Kidney (tissue), 22 donors: ENCODE measurements at places on chromosomes 6 and 20. TPM values are rescaled to one million over a fixed set of nuclear protein-coding genes. Genes with fewer than 3 reads are reported as not detected.

DNA sequence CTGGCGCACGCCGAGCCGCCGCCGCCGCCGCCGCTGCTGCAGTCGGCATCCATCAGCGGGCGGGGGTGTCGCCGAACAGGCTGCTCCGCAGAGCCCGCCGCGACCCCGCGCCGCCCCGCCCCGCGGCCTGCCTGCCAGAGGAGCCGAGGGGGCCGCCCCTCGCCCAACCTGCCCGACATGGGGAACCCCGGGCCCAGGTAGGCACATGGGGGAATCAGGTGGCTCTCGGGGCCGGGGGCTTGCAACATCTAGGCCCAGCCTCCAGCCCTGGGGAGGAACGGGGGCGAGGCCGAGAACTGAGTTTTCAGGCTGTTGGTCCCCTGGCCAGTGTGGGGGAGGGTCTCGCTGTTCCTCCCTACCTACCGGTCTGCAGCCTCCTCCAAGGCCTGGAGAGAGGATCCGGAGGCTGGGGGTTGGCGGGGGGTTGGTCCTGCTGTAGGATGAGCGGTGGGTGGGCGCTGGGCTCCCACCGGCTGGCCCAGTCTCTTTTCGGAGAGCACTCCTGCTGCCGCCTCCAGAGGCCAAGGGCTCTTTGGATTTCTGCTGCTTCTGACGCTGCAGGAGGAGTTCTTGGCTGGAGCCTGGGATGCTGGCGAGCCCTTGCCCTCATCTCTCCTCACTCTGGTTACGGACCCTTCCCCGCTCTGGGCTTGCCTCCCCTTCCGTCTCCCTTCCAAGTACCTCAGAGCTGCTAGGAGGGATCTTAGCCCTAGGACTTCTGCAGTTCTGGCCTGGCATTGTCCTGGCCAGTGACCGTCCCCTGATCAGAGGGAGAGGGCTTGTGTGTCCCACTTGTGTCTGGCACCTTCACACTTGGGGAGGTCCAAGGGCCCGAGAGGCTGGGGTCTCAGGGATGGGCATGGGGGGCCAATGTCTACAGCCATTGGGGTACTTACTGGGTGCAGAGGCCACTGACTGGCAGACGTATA lies at the start of gene EPB41L1:
Gene EPB41L1, plus strand, starts transcription at position 41 of the 929 bp plus-strand sequence. CDS start 19,038 bp downstream, outside the sequence.
- DNase-seq, result peak; percentile 68

- DNase-seq, result no peak
Observed at GRCh38 chr6:148593813-148594170, 153.0 kb upstream of the UST start.

GRCh38 chr6:163513570-163514166 lies 99.2 kb downstream of the QKI start:
- no peak for DNase-seq

- no peak for DNase-seq
Observed at GRCh38 chr6:101986476-101986875, 593.0 kb downstream of the GRIK2 start.

DNA sequence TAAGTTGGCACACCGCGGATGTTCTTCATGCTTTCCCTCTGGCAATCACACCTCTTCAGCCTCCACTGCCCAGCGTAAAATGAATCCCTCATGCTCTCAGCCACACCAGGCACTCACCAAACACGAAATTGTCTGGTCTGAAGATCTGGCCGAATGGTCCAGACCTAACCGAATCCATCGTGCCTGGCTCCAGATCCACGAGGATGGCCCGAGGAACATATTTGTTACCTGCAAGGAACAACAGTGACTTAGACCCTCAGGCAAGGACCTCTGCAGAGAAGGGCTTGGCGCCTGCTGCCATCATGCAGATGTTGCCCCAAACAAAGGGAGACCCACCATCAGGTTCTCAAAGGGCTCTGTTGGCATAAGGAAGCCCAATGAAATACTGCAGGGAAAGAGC lies 1.4 kb downstream of the TUBB2B start:
- no peak for DNase-seq

- DNase-seq, result peak; percentile 71
Observed at GRCh38 chr6:90610301-90610750, 23.5 kb upstream of the MAP3K7 start.

NANP gene
- 5.1 TPM for total RNA-seq
